ENCODE measurements at places on chromosomes 7 and 10. TPM values are rescaled to one million over a fixed set of nuclear protein-coding genes. Genes with fewer than 3 reads are reported as not detected.

DNA sequence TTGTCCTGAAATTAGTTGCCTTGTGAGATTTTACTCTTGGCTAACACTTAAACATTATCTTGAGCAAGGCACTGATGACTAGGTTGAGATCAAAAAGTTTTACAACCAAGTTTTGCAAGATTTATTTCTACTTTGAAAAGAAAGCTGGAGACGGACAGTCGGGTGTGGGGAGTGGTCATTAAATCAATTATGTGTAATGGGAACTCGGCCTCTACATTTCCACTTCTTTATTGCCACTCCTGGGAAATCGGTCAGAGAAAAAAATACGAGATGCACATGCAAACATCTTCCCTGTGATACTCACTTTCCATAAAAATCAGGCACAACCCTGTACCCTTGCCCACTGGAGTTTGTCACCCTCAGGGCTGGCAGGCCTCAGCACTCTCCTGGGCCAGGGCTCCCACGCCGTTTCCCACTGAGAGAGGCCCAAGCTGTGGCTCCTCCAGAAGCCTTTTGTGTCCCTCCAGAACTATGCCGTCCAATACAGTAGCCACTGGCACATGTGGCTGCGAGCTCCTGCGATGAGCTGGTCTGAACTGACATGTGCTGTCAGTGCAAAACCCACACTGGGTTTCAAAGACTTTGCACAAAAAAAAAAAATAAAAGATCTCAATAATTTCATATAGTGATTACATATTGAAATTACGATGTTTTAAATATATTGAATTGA lies 7.5 kb upstream of the GPNMB start:
- DNase-seq: no peak

GRCh38 chr10:75865413-75866299 lies 434.2 kb downstream of the LRMDA start:
- no peak for DNase-seq

GRCh38 chr7:23369100-23369499 lies 70.0 kb downstream of the MALSU1 start:
- no peak for DNase-seq

GRCh38 chr7:117448655-117449054 lies 21.4 kb upstream of the ASZ1 start:
- DNase-seq: no peak

The GRM3 gene
- total RNA-seq: 0.09 TPM

The SPDYE2B gene
- not detected for total RNA-seq

The MOGAT3 gene
- total RNA-seq: 0.14 TPM

The ABCC2 gene
- 183 TPM for total RNA-seq
